ENCODE measurements at places on chromosomes 13 and 19.

DNA sequence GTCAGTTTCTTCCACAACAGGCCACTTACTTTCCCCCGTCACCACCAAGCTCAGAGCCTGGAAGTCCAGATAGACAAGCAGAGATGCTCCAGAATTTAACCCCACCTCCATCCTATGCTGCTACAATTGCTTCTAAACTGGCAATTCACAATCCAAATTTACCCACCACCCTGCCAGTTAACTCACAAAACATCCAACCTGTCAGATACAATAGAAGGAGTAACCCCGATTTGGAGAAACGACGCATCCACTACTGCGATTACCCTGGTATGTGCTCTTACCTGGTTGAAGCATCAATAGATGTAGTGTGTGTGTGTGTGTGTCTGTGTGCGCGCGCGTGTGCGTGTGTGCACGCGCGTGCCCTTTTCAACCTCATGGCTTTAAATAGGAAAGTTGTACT, 3.7 kb downstream of the KLF5 start:
- no peak for DNase-seq

- DNase-seq: no peak
Observed at GRCh38 chr13:37142877-37143276, 37.4 kb upstream of the CSNK1A1L start.

- DNase-seq: no peak
Observed at GRCh38 chr19:57719901-57720519, 7.4 kb downstream of the ZNF671 start.

- peak; percentile 31 for DNase-seq
Observed at GRCh38 chr13:66574606-66575005, 655.5 kb downstream of the PCDH9 start.

DNA sequence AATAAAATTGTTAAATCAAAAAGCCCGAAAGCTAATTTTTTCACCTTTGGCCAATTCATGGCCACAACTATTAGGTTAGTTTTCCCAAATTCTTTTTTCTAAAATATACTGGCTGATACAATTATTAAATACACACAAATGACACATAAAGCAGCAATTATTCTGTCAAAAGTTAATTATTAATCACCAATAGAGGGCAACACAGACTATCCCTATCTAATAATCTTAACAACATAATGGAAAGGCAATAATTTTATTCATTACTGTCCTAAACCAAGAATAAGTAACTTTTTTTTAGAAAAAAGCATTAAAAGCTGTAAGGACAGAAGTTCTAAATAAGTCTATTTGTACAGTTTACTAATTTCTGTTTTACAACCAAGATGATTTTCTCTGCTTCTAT, 51.7 kb downstream of the KATNAL1 start:
- DNase-seq: peak; percentile 15

GRCh38 chr19:7067716-7068115, 1.8 kb upstream of the ZNF557 start:
- no peak for DNase-seq

DNA sequence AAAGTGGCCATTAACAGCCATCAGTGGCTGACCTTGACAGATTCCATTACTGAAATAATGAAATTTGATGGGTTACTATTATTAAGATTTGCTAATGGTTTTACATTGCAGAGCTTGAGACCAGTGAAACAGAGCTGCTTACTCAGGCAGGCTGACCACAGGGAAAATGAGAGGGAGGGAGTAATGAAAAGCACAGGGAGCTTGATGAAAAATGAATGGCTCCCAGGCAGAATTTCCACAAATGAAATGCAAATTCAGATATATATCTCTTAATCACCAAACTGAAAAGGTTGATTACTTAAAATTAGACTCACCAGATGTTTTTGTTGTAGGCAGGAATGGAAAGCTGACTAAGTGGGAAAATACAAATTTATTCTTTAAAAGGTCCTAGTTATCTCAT, 36.1 kb downstream of the HTR2A start:
- DNase-seq: no peak

DNA sequence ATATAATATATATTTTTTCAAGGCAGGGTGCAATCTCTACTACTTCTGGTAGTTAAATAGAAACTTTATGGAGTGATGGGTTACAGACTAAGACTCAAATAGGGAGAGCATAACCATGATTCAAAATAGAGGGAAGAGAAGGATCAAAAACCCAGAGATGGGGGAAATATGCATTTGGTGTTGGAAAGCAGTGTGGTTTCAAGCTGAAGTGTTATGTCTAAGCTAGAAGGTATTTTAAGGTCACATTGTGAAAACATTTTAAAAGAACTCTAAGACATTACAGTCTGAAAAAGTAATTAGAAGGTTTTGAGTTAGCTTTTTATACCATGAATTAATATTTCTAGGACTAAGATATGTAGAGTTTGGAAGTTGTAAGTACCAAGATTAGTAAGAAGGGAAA, 2741.4 kb downstream of the PCDH9 start:
- DNase-seq: no peak

Measured in fibroblast of pulmonary artery (primary cell).